ENCODE measurements at places on chromosomes 5 and 9.

DNA sequence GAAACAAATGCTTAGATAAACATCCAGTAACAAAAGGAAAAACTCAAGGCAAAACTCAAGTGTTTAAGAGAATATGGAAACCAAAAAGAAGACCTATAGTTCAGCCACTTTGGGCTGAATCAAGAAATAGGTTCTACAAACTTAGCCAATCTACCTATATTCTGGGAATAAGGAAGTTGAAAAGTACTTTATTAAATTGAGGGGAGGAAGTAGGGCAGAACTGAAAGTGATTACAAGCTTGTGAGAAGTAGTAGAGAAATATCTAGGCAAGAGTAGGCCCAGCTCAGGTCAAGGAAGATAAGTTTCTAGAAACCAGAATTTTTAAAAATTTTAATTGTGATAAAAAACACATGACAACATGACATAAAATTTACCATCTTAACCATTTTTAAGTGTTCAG is 384.8 kb upstream of the PCSK5 start:
- no peak for DNase-seq

DNA sequence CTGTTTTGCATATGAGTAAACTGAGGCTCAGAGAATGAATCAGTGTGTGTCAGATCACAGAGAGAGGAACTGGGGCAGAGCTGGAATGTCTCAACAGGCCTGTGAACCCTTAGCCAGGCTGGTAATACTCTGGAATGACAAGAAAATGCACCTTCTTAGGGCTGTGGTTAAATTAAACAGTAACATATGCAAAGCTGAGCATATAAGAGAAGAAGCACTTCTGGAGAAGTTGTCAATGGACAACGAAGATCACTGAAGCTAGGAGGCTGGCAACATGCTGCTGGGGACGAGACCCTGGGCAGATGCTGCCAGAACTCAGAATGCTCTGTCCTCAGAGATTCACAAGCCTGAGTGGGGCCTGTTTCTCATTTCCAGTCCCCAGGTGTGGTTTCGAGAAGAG is 64.6 kb upstream of the EPB41L4B start:
- no peak for DNase-seq

DNA sequence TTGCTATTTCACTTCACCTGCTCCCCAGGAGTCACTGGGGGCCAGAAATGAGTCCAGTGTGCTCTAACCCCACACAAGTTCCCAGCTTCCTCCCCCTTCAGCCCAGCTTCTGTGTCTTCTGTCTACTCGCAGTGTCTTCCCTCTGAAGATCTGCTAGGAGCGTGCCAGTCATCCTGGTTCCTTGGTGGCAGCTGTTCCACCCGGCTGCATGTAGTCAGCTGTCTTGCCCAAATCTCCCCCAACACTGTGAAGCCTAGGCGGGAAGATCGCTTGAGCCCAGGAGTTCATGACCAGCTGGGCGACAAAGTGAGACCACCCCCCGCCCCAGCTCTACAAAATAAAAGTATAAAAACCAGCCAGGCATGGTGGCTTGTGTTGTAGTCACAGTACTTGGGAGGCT is 154.0 kb downstream of the GDNF start:
- DNase-seq = no peak

DNA sequence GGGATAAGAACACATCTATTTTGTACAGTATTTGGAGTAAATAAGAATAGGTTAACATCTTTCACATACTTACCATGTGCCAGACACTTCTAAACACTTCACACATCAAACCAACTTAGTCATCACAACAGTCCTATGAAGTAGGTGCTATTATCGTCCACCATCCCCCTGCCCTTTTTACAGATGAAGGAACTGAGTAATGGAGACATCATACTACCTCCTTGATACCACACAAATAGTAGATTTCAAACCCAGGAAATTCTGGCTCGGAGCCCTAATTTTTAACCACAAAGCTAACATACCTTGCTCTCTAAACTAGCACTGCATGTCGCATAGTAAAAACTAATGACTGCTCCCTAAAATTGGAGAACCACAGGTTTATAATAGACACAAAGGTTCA is 4.2 kb upstream of the ZNF366 start:
- no peak for DNase-seq

DNA sequence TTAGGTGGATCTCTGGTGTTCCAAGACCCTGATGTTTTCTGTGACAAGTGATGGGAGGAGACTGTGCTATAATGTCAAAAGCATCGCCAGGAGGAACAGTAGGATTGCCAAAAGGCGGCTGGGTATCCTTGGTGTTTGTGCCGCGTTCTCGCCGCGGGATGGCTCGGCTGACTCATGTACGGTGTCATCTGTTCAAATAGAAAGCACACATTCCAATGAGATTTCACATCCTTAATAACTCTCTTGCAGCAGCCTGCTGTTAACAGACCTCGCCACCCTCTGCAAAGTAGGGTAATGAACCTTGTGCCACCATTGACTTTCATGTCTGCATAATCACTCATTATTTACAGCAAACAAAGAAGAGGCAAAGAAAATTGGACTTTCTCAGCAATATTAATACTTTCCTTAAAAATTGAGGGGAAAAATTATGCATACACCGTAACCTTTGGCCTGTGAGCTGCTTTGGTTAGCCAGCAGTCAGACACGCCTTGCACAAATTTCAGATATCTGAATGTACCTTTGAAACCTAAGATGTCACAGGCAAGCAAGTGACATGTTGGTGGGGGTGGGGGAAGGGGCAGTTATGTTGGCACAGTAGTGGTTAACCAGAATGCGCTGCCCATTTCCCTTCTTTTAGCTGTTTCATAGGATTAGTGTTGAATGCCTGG is 289.4 kb downstream of the EFNA5 start:
- DNase-seq = no peak

DNA sequence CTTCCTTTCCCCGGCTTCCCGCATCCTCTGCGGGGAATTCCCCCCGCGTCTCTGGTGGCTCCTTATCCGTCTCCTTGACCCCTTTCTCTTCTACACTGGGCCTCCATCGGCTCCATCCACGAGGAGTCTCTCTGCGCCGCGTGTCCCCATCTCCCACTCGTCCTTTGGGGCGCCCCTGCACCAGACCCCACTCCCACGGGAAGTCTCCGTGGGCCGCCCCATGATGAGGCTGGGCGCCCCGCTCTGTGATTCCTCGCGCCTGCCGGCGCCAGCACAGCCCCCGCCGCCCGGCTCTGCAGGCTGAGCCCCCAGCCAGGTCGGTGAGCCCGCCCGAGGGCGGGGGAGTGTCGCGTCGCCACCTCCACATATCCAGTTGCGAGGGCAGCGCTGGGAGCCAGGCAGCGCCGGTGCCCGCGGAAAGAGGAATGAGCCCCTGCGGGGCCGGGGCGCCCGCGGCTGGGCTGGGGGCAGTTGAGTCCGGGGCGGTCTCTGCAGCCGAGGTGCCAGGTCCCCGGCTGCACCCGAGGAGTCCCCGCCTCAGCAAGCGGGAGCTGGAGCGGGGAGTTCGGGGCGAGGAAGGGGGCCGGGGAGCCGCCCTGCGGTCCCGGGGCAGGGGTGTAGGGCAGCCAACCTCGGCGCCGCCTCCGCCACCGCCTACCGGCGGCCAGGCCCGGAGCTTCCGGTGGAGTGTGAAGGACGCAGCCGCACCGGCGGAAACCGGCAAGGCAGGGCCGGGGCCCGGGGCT is 2.1 kb upstream of the TRAF1 start:
- peak; percentile 63 for DNase-seq

GRCh38 chr5:139911425-139912120 is 116.0 kb downstream of the PSD2 start:
- DNase-seq = no peak

DNA sequence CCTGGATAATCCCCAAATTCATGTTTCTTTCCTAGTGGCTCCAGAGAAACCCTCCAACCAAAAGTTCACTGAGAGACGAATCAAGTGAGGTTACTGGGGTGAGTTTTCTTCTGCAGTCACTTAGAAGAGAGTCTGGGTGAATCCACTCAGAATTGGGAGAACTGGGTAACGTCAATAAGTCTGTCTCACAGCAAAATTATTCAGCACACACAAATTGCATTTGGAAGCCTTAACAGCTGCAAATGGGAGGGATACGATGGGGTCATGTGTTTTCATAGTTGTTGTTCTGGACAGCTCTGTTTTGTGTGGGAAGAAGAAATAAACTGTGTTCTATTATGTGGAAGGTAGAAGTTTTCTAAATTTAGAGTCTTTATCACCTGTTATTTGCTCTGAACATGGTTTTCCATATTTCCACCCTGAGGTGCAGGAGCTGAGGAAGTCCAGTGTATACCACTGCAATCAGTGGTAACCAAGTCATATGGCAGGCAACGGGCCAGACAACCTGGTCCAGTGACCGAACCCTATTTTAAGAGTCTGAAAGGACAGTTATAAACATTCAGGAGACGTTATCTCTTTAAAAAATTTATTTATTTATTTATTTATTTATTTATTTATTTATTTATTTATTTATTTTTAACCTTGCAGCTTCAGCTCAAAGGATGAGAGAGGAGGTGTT is 21.9 kb downstream of the MARCHF3 start:
- no peak for DNase-seq

- DNase-seq = no peak
These were observed 36.0 kb downstream of the SCGB3A1 start for GRCh38 chr5:180555168-180555921.

- DNase-seq = peak; percentile 58
These were observed at the start of gene PIP5KL1 for GRCh38 chr9:127930231-127931091. Gene PIP5KL1 (minus strand): TSS chr9:127930777. CDS start chr9:127930752, 25 bp downstream.

DNA sequence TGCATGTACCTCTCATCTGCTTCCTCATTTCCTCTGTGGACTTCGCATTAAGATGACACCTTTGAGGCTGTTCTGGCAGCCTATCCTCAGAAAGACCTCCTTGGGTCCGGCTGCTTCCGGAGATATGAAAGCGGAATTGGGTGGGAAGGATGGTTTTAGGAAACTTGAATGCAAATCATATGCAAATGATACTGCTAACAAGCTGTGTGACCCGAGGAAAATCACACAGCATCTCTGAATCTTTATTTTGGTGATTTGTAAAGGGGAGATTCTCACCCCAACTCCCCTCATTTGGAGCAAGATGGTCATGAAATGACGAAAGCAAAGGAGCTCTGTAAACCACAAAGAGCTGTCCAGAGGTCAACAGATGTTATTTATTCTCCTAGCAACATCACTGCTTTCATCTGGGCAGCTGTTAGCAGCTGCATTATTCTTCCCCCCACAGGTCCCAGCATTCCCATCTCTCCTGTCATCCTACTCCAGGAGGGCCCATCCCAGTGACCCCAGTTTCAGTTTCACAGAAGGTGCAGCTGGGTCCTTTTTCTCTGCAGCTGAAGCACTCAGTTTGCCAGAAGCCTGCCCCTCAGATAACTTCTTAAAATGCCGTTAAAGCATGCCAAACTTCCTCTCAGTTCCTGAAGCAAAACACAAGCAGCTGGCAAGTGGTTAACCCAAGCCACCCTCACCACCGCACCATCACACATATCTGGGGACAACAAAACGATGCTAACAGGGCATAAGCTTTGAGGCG is 269.5 kb downstream of the SEC61B start:
- no peak for DNase-seq

- no peak for DNase-seq
These were observed 408.2 kb upstream of the PTGER4 start for GRCh38 chr5:40271476-40271875.

- DNase-seq = no peak
These were observed 82.6 kb upstream of the GAS1 start for GRCh38 chr9:87029905-87030304.

DNA sequence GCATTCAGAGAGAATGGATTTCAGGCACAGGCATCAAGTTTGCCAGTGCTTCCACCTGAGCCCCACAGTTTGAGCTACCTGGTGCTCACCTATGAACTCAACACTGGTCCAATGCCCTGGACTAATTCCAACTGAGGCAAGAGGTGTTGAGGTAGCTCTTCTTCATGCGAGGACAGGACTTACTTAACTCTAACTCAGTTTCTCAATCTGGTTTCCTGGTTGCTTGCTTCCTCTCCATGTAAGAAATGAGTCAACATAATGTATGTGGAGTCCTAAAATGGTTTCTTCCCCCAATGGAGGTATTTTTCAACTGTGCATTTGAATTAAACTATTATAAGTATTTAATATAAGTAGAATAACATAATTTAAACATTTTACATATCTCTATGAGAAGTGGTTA is 523.6 kb upstream of the DAB2 start:
- DNase-seq = no peak

GRCh38 chr5:172505403-172505759 is 51.1 kb upstream of the SH3PXD2B start:
- no peak for DNase-seq

GRCh38 chr5:160083501-160083900 is 35.7 kb downstream of the PWWP2A start:
- DNase-seq = no peak

DNA sequence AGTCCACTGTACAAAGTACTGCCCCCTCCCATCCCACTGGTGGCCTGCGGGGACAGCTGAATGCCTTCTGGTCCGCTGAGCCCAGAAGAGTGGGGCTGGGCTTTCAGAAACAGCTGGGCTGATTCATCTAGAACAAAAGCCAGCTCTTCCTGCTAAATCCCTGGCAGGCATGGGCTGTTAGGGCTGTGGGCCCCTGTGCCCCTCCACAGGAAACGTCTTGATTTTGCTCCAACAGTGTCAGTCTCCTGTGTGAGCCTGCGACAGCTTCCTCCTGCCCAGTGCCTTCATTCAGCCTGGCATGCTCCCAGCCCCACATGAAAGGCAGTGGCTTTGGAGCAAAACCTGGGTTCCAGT is 6.9 kb upstream of the GSN start:
- DNase-seq = no peak

DNA sequence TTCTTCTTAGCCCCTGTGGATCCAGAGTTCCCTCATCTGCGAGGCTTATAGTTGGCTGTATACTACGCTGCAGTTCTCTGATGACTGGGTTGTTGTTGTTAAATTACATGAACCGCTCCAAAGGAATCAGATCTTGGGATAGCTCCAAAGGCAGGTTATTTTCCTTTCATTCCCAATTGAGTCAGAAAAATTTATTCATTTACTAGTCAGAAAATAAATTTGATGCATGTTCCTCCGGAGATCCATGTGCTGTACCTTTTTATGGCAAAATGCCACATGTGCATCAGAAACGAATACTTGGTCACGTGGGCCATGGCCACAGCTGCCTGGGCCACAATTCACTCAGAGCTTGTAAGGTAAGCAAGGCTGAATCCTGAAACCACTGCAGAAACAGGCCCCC is 304.0 kb downstream of the NR2F1-AS1 start:
- DNase-seq = no peak

- no peak for DNase-seq
These were observed 319.8 kb upstream of the TRPM3 start for GRCh38 chr9:71441266-71441665.

DNA sequence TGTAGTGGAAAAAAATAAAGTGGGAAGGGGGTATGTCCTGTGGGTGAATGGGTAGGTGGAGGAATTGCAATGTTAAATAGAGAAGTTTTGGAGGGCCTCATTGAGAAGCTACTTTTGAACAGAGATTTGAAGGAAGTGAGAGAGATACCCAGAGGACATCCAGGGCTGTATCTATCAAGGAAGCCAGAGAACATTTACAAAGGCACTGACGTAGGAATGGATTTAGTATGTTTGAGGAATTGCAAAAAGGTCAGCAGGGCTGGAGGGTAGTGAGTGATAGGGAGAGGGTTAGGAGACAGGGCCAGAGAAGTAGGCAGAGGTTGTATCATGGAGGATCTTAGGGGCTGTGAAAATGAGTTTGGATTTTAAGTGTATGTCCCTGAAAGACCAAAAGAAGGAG is 13.9 kb downstream of the PTTG1 start:
- DNase-seq = no peak
